Astrocyte (in vitro differentiated cells and primary cell): ENCODE measurements at places on chromosomes 2 and 18. TPM values are rescaled to one million over a fixed set of nuclear protein-coding genes. Genes with fewer than 3 reads are reported as not detected.

PJVK gene
- total RNA-seq, result 2.4 and 3.4 TPM in 2 replicates

SLC19A3 gene
- 0.12 and 0.14 TPM in 2 replicates for total RNA-seq

DSC2 gene
- 39.4 and 48.7 TPM in 2 replicates for total RNA-seq

DOCK10 gene
- 6.3 and 7.7 TPM in 2 replicates for total RNA-seq

POTEJ gene
- total RNA-seq, result not detected in 2 replicates

ABCA12 gene
- 4.4 and 4.7 TPM in 2 replicates for total RNA-seq

NEMP2 gene
- 2.7 and 3.8 TPM in 2 replicates for total RNA-seq

SPATS2L gene
- total RNA-seq, result 192 and 221 TPM in 2 replicates

PMAIP1 gene
- 91.0 and 98.1 TPM in 2 replicates for total RNA-seq

- DNase-seq, result no peak
Observed at GRCh38 chr2:82124629-82125028, 1820.1 kb upstream of the LRRTM1 start.

DNA sequence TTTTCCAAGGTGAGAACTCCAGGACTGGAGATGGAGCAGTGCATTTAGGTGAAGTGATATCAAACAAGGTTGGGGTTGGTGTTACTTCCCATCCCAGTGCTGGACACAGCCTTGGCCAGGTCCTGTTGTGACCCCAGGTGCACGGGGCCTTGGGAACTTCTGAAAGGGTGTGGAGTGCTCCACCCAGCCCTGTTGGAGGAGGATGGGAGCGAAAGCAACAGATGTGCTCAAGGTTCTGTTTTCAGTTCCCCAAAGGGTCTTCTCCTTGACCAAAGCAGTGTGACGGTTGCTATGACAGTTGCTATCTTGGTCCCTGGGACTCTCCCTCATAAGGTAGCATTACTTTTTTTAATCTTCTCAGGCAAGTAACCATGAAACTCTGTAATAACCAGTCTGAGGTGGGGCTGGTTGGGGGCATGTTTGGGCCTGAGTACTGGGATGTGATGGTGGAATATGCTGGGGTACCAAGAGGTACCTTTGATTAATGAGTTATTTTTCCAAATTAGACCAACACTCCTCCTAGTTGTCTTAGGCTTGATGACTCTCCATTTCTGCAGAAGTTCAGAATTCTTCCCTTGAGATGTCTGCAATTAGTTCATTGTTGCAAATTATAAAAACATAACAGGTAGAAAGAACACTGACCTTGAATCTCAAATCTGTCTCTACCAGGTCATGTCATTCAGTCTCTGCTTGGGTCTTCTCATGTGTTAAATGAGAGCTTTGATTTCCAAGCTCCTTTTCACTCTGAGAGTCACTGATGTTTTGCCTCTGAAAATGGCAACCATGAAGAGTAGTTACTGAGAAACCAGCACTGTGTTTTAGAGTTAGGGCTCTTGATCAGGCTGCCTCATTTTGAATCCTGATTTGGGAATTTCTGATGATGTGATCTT, 154.5 kb downstream of the RPIA start:
- no peak for DNase-seq

DNA sequence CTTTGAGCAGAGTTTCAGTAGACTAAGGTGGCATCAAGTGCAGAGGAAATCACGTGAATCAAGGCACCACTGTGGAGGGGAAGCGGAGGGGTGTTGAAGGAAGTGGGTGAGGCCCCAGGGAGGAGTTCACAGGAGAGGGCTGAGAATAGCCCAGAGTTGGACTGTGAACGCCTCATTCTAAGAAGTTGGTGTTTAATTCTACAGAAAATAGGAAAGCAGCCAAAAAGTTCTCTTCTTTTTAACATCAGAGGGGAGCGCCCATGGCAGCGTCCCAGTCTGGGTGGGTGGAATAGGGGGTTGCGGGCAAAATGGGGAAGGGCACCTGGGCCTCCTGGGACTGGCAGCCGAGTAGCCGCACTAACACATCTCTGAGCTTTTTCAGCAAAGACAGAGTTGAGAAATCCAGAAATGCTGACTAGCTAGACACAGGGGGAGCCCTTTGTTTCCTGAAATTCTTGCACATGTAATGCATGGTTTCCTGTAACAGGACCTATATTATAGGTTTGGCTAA, 97.0 kb downstream of the NEB start:
- DNase-seq, result no peak

DNA sequence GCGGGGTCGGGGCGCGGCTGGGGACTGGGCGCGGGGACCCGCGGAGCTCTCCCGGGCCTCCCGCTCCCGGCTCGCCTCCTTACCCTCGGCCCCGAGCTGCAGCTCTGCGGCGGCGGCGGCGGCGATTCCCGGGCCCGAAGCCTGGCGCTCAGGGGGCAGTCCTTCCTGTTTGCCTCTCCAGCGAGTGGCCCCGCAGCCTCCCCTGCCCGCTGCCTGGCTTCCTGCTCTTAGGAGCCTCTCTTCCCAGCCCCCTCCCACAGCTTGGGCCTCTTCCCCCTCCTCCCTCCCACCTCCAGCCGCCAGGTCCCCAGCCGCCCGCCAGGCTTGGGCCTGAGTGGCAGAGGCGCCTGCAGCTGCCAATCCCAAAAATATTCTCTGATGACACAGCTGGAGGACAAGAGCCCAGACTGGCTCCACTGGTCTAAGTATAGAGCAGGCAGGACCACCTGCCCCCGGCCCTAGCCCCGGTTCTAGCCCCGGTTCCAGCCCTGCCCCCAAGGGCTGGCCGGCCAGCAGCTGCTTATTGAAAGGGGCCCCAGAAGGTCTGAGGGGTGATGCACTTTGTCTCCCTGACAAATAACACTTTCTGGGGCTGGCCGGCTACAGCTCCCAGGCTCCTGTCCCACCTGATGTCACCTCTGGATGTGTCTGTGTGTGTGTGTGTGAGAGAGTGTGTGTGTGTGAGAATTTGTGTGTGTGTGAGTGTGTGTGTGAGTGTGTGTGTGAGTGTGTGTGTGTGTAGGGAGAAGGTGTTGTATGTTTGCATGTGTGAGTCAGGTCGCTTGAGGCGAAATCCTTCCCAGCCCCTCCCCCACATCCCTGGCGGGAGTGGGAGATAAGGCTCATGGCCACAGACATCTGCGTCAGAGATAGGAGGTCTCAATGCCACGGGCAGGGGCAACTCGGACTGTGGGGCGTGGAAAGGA, at the start of gene OBSL1:
Gene OBSL1, minus strand, starts transcription at position 229 of the 926 bp plus-strand sequence. CDS start 307 bp downstream, outside the sequence.
- DNase-seq, result peak; percentile 67

DNA sequence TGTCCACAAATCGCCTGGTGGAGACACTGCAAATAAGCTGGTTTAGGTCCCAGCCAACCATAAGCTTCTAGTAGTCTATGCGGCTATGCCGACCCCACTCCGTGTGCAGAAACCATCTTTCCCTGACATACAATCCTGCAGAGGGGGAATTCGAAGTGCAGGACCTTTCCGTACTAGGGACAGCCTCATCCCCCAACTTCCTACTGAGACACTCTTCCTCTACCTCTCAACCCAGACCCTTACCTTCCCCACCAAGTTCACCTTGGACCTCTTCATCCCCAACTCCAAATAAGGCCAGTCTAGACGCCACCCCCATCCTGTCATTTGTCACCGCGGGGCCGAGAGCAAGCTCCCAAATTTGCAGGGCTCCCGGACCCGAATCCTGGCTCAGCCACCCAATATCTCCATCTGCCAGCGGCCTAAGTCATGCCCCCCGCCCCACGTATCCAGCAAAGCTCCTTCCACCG, 496 bp downstream of the SUCLG1 start:
- DNase-seq, result no peak

DNA sequence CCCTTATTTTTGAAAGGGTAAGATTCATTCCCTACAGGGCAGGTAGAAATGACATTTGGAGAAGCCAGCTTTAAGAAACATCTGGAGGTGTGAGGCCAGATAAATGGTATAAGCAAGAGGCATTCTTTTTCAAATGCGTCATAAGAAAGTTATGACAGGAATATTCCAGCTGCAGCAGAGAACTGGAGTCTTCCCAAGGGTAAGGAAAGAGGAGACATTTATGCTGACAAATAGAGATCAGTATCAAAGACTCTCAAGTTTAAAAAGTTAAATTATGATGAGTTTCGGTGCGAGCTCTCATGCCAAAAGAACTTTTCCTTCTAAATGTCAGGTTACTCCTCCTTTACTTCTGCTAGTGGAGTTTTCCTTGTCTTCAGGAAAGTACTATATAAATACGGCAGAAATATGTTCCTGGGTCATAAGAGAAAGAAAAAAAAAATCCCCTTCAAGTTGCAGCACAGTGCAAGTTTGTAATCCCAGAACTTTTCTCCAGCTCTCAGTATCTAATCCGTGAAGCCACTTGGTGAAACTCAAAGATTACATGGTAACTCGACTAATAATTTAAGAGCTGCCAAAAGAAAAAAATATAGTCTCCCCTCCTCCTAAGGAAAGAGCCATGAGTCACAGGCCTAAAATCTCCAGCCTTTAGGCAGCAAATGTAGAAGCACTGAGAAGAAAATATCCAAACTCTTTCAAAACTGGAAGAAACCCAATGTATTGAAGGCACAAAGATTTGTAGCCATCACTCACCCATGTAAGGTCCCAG, 428.1 kb downstream of the MEIS1 start:
- peak; percentile 72 for DNase-seq

- no peak for DNase-seq
Observed at GRCh38 chr2:29526587-29527586, 394.5 kb downstream of the ALK start.

- no peak for DNase-seq
Observed at GRCh38 chr2:224966613-224967012, 75.7 kb downstream of the DOCK10 start.

DNA sequence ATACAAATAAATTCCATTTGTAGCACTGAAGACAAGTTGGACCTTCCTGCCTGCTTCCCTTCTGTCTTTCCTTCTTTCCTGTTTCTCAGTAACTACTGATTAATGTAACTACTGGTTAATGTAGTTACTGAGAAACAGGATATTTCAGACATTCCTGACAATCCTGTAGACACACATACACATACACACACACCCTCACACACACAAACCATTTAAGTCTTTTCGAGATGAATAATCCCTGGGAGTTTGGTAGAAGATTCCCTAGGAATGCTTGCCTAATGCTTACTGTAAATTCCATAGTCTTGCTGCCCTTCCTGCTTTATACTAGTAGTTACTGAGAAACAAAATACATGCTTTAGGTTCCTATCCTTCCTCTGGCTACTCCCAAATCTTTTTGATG, 83.9 kb downstream of the PIK3C3 start:
- DNase-seq, result peak; percentile 98

GRCh38 chr18:44107187-44107586, 573.5 kb upstream of the SETBP1 start:
- no peak for DNase-seq

- DNase-seq, result no peak
Observed at GRCh38 chr2:240846873-240847595, 21.6 kb upstream of the AGXT start.

DNA sequence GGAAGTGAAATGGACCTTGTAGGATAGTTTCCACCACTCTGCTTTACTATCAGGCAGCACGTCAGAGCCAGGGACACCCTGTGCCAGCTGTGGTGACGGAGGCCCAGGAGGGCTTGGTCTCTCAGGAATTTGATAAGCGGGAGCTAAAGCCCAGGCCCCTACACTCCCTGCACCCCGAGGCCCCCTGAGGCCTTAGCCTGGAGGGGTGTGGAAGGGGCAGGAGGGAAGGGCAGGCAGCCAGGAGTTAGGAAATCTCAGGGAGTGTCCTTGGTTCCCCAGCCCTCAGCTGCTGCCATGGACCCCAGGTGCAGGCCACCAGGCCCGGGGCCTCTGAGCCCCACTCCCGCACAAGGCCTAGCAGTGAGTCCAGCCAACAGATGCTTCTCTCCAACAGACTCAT, 38.2 kb downstream of the PDIA6 start:
- no peak for DNase-seq

GRCh38 chr2:43490252-43490786, 105.5 kb downstream of the THADA start:
- DNase-seq, result no peak

GRCh38 chr2:62663920-62664795, 41.4 kb upstream of the EHBP1 start:
- peak; percentile 46 for DNase-seq

DNA sequence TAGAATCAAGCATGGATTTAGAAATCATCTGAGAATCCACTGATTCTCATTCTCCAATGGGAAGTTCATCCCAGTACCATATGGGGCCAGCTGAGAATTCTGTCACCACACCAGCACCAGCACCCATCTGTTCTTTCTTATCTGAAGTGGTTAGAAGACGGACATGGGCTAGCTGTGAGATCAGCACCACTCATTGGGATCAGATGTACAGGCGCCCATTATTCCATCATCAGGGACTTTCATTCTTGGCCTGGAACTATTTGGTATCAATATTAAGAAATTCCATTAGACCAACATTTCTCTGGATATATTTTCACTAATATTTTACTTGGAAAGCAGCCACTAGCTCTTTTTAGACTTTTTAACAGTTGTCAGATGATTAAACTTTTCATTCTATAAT, 185.9 kb upstream of the LINC00305 start:
- no peak for DNase-seq

DNA sequence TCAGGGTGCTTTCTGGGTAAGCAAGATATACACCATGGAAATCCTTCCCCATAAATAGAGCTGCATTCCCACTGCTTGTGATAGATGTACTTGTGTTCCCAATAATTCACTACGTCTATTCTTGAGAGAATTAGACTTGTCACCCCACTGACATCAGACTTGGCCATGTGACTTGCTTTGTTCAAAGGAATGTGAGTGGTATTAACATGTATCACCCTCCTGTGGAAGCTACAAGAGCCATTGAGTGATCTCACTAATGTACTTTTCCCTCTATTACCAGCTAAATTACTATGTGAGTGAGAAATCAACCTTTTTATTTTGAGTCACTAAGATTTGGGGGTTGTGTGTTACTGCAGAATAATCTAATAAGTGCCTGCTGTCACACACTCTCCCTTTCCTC, 176.0 kb downstream of the CCDC178 start:
- no peak for DNase-seq

DNA sequence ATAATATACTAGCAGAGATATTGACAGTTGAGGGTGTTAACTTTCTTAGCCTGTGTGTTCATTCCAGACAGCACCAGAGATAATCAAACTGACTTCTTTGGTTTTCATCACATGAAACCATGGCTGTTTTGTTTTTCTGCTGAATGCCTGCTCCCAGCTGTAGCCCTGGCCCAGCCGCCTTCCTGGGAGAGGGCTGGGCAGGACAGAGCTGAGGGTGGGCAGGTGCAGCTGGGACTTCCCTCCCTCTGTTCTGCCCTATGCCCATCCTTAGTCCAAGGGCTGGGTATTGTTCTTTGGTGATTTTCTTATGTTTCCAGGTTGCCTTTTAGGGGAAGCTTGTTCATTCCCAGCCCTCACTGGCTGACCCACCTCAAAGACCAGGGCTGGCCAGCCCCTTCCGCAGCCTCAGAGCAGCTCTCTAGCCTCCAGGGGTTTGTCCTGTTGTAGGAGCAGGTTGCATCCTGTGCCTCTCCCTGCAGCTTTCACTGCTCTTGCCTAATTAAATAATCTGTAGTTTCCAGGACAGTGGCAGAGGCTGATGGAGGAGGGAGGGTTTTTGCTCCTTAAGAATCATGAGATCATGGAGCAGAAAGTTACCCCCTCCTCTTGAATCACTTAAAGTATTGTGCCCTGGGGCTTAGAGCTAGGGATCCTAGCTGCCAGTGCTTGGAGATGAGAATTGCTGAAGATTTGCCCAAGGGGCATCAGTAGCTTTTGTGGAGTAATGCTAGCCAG, 61.4 kb downstream of the MTCL1 start:
- DNase-seq, result no peak

GRCh38 chr2:124437811-124438210, 412.7 kb downstream of the CNTNAP5 start:
- DNase-seq, result no peak

- no peak for DNase-seq
Observed at GRCh38 chr2:108329771-108330170, 41.1 kb downstream of the SULT1C2 start.

- peak; percentile 92 for DNase-seq
Observed at GRCh38 chr18:8548186-8548585, 61.1 kb upstream of the RAB12 start.

GRCh38 chr2:217065012-217065290, 205.1 kb upstream of the TNP1 start:
- DNase-seq, result no peak

- DNase-seq, result no peak
Observed at GRCh38 chr2:173397539-173397938, 42.9 kb downstream of the CDCA7 start.
